ENCODE measurements at places on chromosomes 13 and 19.

GRCh38 chr13:101739382-101740178, 287.1 kb downstream of the ITGBL1 start:
- no peak for DNase-seq

- DNase-seq: no peak
Measured at GRCh38 chr13:22862478-22862877, 318.3 kb upstream of the SGCG start.

- no peak for DNase-seq
Measured at GRCh38 chr19:42196011-42197001, 21.2 kb downstream of the DEDD2 start.

- DNase-seq: no peak
Measured at GRCh38 chr13:110130431-110130830, 176.5 kb downstream of the COL4A1 start.

DNA sequence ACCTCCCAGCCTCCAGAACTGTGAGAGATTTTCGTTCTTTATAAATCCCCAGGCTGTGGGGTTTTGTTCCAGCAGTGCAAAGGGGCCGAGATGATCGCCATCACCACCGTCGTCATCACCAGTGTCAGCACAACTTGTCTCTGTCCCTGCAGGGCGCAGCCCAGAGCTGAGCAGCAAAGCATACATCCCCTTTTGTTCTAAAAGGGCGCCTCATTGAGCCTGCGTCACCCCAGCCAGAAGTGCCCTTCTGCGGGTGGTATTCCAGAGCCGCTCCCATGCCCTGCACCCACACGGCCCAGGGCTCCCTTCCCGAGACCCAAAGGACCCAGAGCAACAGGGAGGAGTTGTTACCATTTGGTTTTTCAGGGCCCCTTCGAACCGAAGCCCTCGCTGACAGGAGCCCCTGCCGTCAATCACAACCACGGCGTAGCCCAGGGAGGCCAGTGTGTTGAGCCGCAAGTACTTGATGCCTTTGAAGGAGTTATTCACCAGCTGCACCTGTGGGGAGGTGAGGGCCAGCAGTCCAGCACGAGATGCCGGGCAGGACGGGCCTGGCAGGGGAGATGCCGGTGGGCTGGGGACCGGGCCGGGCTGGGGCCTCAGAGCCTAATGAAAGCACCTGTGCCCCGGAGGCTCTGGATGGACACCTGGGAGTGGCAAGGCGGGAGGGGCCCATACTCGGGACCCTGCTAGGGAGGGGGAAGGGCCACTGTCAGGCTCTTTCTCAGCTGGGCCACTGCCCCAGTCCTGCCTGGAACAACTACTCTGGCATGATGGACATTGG, 14.4 kb upstream of the MYDGF start:
- no peak for DNase-seq

- no peak for DNase-seq
Measured at GRCh38 chr13:26219726-26220125, 2.4 kb downstream of the RNF6 start.

GRCh38 chr13:23500849-23501248, 67.3 kb upstream of the SACS start:
- no peak for DNase-seq

GRCh38 chr19:1220976-1221903, 15.7 kb downstream of the STK11 start:
- no peak for DNase-seq

DNA sequence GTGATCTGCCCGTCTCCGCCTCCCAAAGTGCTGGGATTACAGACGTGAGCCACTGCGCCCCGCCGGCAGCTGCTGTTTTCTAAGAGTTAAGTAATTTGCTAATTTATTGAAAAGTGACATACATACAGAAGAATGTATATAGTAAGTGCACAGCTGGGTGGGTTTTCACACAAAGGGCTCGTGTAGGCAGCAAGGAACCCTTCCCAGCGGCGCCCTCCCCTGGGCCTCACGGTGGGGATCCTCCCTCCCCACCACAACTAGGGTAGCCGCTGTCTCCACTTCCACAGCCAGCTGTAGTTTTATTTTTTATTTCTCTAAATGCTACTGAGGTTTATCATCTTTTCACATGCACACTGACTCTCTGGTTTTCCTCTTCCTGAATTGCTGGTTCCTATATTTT, 64.9 kb downstream of the CRYL1 start:
- DNase-seq: no peak

DNA sequence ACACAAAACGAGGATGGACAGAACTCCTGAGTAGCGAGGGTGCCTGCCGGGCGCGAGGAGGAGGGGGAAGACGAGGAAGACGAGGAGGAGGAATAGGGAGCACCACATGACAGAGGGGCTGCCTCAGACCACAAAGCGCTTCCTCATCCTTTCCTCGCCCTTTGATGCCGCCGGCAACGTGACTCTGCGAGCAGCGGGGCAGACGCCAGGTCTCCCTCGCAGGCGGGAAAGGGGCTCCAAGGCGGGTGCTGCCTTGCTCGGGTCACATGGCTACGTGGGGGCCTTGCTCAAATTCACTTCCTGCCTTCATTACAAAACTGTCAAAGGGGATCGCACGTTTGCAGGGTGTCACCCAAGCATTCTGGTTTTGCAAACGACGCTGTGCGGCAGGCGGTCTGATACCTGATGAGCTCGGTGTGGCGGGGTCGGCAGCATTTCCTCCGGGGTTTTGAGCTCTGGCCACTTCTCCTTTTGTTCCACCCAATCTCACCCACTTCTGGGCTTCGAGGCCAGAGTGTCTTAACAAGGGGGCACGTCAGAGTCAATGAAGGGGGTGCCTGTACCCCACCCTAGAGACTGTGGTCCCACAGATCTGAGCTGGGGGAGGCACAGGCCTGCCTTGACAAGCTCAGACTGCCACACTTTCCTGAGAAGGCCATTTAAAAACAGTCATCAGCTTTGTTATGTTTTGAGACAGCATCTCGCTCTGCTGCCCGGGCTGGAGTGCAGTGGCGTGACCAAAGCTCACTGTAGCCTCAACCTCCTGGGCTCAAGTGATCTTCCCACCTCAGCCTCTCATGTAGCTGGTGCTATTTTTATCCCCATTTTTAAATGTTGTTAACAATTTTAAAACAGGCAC, 14.9 kb downstream of the MAP2K2 start:
- DNase-seq: peak; percentile 85

- DNase-seq: no peak
Measured at GRCh38 chr13:31814536-31814935, 75.2 kb downstream of the RXFP2 start.

DNA sequence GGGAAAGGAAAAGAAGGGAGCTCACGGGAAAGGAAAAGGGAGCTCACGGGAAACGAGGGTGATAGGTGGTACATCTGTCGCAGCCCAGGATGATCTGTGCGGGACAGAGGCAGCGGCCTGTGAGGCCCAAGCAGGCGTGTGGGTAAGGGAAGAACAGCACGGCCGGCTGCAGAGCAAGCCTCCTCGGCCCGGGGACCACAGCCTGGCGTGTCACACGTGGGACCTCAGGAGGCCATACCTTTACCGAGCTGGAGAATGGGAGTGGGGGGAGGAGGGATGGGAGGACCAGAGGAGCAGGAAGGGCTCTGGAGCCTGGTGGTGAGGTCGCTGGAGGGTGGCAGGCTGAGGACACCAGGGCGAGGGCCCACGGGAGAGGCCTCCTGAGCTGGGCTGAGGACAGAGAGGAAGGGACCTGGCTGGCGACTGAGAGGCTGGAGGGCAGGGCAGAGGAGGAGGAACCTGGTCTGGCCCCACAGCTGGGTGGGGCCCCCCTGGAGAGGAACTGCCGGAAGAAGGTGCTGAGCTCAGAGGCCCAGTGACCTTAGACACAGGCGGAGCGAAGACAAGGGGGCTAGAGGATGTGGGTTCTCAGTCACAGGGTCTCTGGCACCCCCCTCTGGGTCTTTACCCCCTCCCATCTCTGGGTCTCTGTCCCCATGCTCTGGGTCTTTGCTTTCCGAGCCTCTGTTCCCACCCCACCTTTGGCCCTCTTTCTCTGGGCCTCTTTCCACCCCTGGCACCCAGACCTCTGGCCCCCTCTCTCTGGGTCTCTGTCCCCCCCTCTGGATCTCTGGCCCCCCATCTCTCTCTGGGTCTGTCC, 2.9 kb upstream of the FTL start:
- DNase-seq: peak; percentile 34

GRCh38 chr19:20167651-20168122, 673 bp downstream of the ZNF486 start:
- DNase-seq: no peak

- no peak for DNase-seq
Measured at GRCh38 chr13:79447741-79448140, 33.2 kb upstream of the NDFIP2 start.

GRCh38 chr19:53980539-53981375, 10.7 kb upstream of the CACNG6 start:
- DNase-seq: no peak

DNA sequence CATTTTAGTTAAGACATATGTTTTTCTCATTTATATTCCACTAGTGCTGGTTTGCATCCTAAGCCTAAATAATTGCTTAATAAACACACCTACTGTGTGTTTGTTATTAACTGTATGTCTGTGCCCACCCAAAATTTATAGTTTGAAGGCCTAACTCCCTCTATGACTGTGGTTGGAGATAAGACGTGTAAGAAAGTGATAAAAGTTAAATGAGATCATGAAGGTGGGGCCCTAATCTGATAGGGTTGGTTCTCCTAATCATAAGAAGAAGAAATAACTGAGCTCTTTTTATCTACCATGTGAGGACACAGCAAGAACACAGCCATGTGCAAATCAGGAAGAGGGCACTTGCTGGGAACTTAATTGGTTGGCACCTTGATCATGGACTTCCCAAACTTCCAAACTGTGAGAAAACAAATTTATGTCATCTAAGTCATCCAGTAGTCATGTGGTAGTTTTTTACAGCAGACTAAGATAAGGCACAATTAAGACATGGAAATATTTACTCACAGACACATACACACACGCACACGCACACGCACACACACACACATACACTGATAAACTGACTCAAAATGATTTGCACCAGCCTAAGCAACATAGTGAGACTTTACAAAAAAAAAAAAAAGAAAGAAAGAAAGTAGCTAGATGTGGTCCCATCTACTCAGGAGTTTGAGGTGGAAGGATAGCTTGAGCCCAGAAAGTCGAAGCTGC, 662.1 kb downstream of the PCDH9 start:
- DNase-seq: no peak

DNA sequence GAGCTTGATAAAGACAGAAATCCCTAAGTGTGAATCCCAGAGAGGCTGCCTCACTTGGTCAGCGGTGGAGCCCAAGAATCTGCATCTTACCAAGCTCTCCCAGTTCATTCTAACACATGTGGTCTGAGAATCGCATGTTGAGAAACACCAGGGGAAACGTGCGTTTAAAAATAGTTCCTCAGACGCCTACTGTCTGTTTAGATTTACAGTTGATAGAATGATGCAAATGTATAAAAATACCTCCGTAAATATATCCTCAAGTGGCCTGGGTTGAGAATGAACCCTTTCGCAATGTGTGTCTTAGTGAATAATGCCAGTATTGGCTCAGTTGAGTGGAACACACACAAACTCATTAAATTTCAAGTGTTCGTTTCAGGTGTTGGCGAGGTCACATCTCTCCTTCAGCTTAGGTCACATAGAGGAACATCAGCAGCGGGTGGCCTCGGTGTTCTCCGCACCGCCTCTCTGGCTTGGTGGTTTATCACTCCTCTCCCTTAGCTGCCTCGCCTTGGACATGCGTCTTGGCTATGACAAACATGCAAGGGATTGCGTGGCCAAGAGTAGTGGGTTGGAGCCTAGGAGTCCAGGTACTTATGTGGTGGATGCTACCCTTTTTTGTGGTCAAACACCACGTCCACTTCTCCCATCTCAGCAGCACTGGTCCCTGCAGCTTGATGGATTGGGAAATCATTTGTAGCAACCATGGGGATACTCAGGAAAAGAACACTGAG, 117.6 kb upstream of the SPATA13 start:
- DNase-seq: no peak

DNA sequence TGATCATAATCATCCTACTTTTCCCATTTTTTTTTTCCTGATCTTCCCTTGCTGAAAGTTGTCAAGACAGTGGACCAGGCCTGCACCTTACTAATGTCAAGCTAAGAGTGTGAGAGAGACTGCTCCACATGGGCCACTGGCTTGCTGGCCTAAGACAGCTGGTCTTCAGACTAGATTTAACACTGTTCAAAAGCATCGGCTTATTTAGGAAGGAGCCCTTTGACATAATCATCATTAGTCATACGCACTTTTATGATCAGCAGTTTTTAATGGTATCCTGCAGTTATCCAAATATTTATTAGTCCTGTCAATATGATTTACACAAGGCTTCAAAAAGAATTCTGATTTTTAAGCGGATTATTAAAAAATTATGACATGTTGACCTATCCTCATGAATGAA, 270.6 kb downstream of the DNAJC15 start:
- DNase-seq: no peak

- DNase-seq: no peak
Measured at GRCh38 chr19:38786572-38787265, 2.3 kb upstream of the LGALS7B start.

- DNase-seq: no peak
Measured at GRCh38 chr19:31529121-31529520, 179.9 kb upstream of the TSHZ3 start.

GRCh38 chr13:26021516-26021915, 30.3 kb downstream of the SHISA2 start:
- no peak for DNase-seq

- no peak for DNase-seq
Measured at GRCh38 chr13:113670541-113670940, 3.5 kb downstream of the GRK1 start.

GRCh38 chr13:109707742-109708617, 78.4 kb downstream of the IRS2 start:
- no peak for DNase-seq

DNA sequence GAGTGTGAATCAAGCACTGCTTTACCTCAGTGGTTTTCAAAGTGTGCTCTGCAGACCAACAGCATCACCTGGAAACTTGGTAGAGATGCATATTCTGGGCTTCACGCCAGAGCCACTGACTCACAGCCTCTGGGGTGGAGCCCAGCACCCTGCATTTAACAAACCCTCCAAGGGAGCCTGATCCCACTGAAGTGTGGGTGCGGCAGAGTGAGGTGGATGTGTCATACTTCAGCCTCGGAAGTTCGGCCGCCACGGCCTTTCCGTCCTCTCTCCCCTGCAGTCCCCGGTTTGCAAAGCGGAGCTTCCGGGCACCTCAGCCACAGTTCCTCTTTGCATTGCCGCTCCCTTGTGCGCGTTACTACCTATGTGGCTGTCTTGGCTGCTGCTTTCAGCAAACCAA, 33.3 kb upstream of the MICU2 start:
- DNase-seq: peak; percentile 28

- DNase-seq: peak; percentile 49
Measured at GRCh38 chr19:53511933-53512374, 26.0 kb upstream of the ZNF331 start.

All from activated gamma-delta T cell treated with Interleukin-2 at 50 U/mL for 16 hours (primary cell).